ENCODE measurements at places on chromosomes 12 and 14.

GRCh38 chr12:79710707-79711483 lies 20.1 kb upstream of the PAWR start:
- DNase-seq: no peak

DNA sequence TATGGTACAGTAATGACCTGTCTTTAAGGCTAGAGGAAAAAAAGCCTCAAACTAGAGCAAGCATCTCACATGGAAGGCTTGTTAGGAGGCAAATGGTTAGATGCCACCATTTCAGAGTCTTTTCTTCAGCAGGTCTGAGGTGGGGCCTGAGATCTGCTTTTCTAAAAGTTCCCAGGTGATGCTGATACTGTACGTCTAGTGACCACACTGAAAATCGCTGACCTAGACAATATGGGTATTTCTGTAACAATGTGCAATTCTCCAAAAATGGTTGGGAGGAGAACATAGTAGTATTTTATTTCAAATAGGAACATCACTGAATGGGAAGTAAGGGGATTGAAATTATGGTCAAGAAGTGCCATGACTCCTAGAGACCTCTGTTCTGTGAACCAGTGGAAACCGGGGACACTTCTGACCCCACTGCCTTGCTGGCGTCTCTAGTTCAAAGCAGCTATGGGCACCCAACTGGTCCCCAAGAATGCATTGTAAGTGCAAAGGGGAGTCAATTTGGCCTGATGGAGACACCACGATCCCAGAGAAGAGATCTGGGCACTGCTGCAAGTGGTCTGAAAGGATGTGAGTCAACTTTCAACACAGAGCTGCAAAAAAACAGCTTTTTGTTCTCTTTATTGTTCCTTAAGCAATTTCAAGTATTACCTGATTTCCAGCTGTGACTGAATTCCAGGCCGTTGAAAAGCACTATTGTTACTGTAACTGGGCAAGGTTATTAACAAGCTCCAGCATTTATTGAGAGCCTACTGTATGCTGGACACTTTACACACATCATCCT lies 54.4 kb upstream of the PLEKHG7 start:
- no peak for DNase-seq

GRCh38 chr12:10861366-10861765 lies 12.1 kb upstream of the PRR4 start:
- no peak for DNase-seq

- DNase-seq: no peak
These were observed 20.2 kb downstream of the P2RX2 start for GRCh38 chr12:132638541-132639408.

- no peak for DNase-seq
These were observed 17.6 kb upstream of the GPR68 start for GRCh38 chr14:91261986-91262549.

DNA sequence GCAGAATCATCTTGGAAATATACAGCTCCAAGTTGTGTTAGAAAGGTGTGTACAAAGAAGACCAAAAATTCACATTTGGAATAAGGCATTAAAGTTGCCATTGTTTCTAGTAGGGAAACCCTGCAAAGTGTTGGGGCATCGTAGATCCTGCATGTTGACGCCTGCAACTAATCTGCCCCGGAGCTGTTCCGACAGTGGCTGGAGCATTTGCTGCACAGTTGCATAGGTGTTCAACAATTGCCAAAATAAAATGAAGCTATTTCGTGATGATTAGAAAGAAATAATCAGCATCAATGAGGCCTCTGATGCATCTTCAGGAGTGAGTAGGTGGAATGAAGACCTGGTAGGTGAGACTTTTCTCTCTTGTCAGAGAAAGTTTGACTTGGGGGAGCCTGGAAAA lies 47.3 kb downstream of the DAD1 start:
- DNase-seq: no peak

DNA sequence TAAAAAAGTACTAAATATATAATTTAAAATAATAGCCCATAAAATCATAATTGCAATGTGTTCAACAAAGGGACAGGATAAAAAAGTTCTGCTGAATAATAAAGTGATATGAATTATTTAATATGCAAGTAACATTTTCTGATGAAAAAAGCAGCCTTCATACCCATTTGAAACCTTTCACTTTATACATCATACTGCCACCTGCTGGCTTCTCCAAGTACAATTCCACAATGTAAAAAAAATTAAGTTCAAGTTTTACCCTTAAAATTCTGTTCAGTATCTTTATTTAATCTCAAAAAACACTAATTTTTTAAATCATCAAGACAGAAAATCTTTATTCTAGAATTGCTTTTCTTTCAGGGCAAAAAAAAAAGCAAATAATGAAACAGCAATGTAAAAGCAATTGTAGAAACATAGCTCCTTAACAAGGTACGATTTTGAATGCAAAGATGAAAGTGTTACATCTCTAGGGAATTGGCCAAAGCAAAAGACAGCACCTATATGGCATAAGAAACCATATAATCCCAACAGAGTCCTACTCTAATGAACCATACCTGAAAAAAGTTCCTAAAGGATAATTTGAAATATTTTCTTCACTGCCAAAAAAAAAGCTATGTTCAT lies 15.0 kb downstream of the MDM1 start:
- DNase-seq: no peak

DNA sequence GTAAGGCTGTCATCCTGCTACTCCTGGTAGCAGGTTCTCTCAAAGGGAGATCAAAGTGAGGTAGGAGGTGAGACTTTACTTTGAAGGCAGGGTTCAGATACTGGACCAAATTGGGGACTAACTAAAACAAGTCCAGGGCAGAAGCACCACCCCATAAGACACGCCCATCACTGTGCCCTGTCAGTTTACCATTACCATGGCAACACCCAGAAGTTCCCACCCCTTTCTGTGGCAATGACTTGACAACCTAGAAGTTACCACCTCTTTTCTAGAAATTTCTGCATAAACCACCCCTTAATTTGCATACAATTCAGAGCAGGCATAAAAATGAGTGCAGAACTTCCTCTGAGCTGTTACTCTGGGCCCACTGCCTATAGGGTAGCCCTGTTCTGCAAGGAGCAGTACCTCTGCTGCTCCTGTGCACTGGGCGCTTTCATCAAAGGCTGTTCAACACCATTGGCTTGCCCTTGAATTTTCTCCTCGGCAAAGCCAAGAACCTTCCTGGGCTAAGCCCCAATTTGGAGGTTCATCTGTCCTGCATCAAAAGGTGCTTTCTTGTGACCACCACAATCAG lies 64.8 kb upstream of the MAX start:
- no peak for DNase-seq

DNA sequence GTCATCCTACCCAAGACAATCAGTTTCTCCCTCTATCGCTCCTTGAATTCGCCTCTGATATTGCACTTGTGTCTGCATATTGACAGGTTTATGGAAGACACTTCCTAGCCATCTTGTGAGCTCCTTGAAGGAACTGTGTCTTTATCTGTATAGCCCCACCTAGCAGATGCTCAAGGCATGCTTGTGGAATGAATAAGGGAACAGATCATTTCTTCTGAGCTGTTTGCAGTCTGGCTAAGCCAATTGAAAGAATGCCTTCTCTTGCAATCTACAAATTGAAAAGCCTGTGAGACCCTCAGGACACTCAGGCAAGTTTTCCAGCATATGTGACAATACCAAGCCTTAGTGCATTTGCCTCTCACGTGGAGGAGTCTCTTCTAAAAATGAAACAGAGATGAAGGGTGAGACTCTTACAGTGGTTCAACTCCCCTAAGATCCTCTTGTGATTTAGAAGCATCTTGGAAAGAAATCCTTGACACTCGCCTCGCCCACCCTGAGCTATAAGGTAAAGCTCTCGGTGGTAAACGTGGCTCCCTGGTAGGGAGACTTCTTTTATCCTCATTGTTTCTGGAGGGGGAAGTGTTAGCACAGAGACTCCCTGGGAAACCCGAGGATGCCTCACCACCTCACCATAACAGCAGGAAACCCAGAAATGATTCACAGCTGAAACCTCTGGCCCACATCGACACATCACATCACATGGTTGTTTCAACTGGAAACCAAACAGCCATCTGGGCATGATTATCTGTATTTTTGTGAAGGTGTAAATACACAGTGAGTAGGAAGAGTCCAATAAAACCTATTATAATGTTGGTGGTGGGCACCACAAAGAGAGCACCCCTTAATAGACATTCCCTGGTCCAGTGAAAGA lies 112.3 kb upstream of the BCL2L14 start:
- DNase-seq: no peak

DNA sequence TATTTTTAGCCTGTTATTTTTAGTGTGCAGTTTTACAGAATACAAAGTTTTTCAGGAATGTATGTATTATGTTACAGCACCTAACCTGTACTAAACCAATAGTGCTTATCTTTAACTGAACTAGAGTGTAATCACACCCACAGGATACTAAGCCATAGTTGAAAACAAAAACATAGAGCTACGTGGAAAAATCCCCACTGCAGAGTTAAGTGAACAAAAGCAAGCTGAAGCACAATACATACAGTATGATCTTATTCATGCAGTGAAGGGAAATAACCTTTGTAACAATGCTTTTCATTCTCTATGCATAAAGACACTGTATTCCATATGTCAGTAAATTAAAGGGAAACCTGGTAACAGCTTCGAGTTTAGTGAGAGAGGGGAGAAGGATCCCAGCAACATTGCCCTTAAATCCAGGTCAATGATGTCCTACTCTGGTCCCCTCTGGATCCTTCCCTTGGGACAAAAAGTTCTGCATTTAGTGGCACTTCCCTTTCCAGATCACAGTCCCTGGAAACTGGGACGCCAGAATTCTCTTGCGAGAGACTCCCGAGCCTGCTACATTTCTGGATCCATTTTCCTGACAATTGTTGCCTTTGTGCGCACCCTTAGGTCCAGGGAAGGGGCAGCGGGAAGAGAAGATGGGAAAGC lies 121.3 kb upstream of the CCND2 start:
- no peak for DNase-seq

DNA sequence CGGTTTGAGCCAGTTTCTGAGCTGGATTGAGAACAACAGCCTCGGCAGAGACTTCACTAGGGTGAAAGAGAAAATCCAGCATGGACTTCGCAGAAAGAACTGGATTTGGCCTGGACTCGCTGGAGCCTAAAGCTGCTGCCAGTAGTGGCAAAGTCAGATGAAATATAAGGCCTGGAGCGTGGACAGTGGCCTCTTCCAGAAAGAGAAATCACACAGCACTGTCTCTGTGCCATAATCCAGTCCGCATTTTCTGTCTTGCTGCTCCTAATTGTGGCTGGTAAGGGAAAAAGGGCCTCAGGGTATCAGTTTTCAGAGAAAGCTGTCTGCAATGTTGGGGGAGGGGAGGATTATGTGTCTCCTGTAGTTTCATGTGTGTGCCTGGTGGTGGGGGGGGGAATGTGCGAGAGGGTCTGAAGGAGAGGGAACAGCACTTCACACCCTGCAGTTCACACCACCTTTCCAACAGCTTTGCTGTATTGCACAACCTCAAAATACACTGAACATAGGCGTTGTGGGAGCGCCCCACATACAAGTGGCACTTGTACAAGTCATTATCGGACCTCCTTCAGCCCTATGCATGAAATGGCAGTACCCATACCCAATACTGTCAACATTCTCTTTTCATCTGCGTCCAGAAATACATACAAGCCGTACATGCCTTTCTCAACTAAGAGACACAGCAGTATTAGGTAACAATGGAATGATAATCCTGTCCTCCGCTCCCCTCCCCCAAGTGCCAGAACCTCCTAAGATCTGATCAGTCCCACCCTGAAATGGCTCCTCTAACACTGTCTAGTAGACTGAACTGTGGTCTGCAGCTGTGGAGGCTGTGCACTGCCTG lies 107.5 kb upstream of the ATF7IP start:
- peak; percentile 50 for DNase-seq

DNA sequence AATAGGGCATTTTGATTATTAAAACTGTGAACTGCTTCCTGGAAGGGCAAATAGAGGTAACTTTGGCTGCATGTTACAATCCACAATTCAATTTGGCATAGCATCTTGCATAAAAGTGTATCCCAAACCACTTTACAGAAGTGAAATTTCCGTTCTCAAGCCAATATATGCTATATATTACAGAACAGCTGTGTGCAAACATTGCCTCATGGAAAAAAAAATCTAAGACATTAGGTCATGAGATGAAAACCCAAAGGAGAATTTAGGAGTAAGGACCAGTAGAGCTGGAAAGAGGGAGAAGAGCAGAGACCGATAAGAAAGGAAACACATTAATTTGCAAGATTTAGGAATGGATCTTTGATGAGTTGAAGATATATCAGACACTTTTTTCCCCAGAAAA lies 239.2 kb downstream of the PAX9 start:
- DNase-seq: no peak

DNA sequence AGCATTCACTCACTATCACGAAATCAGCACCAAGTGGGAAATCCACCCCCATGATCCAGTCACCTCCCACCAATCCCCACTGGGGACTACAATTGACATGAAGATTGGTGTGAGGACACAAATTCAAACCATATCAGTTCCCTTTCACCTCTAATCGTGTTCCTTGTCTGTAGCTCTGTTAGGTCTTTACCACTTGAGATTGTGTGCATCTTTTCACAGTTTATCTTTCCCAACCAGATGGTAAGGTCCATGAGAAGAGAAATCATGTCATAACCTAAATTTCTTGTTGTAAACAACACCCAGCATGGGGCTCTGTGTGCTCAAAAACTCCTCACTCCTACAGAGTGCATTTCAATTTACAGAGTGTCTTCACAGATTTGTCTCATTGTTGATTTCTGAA lies 27.1 kb upstream of the PCED1B start:
- DNase-seq: no peak

- no peak for DNase-seq
These were observed 53.1 kb downstream of the RHOJ start for GRCh38 chr14:63257299-63257698.

GRCh38 chr14:74979442-74980397 lies 23.0 kb upstream of the EIF2B2 start:
- no peak for DNase-seq

DNA sequence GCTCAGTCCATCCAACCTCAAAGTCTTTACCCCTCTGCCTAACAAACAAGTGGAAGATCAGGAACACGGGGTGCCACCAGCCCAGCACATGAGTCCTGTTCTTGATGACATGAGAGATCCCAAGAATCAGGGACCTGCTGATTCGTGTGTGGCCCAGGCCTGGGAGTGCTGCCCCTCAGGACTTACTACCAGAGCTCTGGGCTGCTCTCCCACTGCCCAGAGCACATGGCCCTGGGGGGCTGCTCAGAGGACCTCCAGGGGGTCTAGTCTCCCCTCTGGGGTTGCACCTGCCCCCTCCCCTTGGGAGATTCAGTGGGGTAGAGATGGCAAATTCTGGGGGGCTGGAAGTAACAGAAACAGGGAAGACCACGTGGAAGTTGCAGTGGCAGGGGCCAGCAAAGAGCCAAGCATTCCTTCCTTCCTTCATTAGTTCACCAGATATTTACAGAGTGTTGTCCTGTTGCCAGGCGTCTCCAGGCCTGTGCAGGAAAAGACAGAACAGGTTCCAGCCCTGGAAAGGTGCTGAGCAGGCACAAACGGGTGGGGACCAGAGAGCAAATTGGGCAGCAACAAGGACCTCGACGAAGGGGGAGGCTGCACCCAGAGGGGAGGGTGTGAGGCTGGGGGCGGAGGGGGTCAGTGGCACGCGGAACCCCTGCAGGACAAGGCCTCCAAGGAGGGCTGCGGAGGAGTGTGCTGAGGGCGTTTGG lies 45.1 kb upstream of the MEG3 start:
- DNase-seq: no peak

GRCh38 chr14:68950111-68950510 lies 29.0 kb downstream of the ACTN1 start:
- DNase-seq: no peak

- peak; percentile 9 for DNase-seq
These were observed 70.2 kb downstream of the ETV6 start for GRCh38 chr12:11719678-11720099.
